Parietal lobe (tissue), 2 donors: ENCODE measurements at places on chromosomes 13 and 19. TPM values are rescaled to one million over a fixed set of nuclear protein-coding genes. Genes with fewer than 3 reads are reported as not detected.

Gene LIM2
- total RNA-seq = not detected

Gene CAMSAP3
- 28.2 TPM for total RNA-seq

Gene CACNG8
- 8.5 TPM for total RNA-seq

Gene RAB4B
- total RNA-seq = 11.9 TPM
